CD4-positive, alpha-beta T cell (primary cell): ENCODE measurements at places on chromosomes 2 and 18.

GRCh38 chr2:21291426-21291825 lies 167.7 kb downstream of the TDRD15 start:
- DNase-seq: no peak

DNA sequence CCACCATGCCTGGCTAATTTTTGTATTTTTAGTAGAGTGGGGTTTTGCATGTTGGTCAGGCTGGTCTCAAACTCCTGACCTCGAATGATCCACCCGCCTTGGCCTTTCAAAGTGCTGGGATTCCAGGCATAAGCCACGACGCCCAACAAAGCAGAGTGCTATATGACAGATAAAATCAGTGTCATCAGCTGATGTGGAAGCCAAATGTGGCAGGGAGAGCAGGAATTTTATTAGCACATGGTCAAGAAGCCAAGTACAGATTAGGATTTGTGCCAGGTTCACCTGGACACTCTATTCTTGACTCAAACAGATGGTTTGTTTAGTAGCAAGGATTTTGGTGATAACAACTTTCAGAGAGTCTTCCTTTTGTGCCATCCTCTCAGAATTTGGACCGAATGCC lies 62.7 kb downstream of the LCLAT1 start:
- no peak for DNase-seq

DNA sequence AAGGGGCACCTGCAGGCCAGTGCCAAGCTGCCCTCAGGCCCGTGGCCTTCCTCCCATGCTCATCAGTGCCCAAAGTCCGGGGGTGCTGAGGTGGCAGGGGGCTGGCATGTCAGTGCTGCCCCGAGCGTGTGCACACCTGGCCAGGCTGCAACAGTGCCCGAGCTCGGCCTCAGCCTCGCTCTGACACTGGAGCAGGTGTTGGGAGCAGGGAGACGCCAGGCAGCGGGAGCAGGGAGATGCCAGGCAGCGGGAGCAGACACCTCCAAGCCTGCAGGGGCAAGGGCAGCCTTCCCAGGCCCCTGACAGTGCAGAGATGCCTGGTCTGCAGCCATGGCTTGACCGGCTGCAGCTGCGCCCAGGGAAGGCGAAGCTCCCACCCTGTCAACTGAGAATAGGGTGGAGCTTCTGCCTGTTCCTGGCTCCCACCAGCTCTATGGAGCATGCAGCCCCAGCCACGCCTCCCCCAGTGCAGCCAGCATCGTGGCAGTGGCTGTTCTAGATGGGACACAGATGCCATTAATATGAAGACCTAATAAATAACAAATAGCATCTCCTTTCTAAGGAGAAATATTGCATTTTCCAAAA lies 82.4 kb downstream of the DTNB start:
- no peak for DNase-seq

- DNase-seq: no peak
Measured at GRCh38 chr2:207807516-207807915, 37.8 kb upstream of the FZD5 start.

DNA sequence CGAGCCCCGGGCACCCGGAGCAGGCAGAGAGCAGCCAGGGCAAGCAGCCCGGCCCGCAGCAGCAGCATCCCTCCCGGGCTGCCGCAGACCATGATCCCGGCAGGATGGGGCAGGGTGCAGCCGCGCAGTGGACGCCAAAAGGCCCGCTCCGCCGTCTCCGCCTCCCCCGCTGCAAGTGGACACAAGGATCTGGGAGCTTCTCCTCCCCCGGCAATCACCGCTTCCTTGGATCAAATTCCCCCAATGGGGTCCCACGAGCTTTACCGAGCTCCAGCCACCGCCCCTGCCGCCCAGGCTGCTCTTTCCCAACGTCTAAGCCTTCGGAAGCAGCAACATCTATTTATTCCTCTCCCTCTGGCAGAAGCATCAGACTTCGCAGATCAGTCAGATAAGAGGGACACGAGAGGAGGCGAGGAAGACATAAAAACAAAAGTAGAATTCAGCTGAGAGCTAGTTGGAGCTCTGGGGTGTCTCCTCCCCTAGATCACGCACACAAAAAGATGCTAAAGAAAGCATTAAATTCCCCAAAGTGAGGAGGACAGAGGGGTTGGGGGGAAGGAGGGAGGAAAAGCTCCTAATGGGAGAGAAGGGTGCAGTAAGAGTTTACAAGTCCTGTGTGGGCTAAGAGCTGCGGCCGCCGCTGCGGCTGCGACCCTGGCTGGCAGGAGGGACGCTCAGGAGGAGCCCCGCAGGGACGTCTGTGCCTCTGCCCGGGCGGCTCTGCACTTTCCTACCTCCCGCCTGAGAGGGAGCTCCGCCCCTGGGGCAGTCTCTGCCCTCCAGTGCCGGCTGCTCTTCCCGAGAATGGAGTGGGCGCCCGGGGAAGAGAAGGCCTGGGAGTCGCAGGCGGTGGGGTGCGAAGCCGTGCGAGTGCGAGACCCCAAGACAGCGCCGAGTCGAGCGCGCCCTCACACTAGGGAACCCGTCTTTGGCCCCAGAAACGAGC lies at the start of gene FRZB:
Gene FRZB, minus strand, starts transcription at position 177 of the 946 bp plus-strand sequence. Its CDS starts 85 bp downstream, at position 92.
- DNase-seq: no peak

- no peak for DNase-seq
Measured at GRCh38 chr2:178630581-178630980, 150.3 kb downstream of the PLEKHA3 start.

- no peak for DNase-seq
Measured at GRCh38 chr2:169160926-169161481, 91.6 kb downstream of the DHRS9 start.

GRCh38 chr2:239768907-239769553 lies 256.1 kb downstream of the NDUFA10 start:
- DNase-seq: no peak

GRCh38 chr2:189338115-189338514 lies 103.2 kb upstream of the WDR75 start:
- no peak for DNase-seq

- no peak for DNase-seq
Measured at GRCh38 chr18:12839526-12840196, 44.4 kb downstream of the PTPN2 start.

DNA sequence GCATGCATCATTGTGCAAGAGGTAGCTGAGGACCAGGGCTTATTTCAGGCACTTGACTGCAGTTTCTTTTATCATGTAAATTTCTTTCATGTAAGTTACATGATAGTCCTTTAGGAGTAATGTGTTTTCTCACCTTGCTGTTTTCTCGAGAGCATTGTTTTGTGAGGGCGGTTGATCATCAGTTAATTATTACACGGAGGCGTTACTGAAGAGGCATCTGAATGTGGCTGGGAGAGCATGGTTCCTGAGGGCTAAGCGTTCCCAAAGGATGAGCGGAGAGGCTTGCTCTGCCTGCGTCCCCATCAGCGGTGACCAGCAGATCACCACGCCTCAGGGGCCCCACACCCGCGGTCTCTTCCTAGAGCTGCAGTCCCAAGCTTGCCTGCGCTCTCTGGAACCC lies 156.1 kb upstream of the NFATC1 start:
- no peak for DNase-seq

DNA sequence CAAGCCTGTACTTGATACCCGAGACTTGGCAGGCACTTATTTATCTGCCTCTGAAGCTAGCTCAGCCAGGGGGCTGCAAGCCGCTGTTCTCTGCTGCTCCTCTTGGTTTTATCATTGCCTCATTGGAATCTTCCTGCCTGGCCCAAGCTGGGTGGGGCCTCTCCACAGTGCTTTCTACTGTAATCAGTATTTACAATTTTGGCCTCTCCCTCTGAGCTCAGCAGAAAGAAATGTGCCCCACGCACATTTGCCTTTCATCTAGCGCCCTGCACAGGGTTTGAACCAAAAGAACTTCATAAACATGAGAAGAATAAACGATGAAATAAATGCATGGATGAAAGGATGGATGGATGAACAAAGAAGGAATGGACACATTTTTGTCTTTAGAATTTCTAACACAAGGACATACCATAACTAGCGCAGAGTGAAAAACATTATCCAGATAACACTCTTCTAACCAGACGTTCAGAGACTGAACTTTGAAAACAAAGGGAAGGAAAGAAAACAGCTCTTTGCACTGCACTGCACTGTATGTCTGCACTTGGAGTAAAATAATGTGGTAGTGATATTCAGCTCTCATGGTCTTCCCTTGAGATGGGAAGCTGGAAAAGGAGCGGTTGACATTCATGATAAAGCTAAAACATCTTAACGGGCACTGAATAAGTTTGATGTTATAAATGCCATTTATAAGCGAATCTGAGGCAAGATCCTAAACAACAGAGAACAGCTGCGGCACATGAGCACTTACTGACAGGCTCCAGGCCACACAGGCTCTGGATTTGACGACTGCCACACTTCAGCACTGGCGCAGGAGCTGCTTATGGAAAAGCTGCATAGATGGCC lies 86.8 kb upstream of the SP3 start:
- DNase-seq: no peak

DNA sequence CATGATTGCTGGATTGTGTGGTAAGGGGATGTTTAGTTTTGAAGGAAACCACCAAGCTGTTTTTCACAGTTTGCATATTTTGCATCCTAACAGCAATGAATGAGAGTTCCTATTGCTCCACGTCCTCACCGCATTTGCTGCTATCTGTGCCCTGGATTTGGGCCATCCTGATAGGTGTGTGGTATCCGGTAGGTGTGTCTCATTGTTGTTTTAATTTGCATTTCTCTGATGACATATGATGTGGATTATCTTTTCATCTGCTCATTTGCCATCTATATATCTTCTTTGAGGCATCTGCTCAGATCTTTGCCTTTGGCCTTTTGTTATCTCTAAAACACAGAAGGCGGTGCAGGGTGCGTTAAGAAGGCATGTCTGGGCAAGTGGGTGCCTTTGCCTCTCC lies 73.3 kb downstream of the LONRF2 start:
- no peak for DNase-seq

GRCh38 chr2:237238249-237238648 lies 152.6 kb downstream of the COPS8 start:
- DNase-seq: no peak

DNA sequence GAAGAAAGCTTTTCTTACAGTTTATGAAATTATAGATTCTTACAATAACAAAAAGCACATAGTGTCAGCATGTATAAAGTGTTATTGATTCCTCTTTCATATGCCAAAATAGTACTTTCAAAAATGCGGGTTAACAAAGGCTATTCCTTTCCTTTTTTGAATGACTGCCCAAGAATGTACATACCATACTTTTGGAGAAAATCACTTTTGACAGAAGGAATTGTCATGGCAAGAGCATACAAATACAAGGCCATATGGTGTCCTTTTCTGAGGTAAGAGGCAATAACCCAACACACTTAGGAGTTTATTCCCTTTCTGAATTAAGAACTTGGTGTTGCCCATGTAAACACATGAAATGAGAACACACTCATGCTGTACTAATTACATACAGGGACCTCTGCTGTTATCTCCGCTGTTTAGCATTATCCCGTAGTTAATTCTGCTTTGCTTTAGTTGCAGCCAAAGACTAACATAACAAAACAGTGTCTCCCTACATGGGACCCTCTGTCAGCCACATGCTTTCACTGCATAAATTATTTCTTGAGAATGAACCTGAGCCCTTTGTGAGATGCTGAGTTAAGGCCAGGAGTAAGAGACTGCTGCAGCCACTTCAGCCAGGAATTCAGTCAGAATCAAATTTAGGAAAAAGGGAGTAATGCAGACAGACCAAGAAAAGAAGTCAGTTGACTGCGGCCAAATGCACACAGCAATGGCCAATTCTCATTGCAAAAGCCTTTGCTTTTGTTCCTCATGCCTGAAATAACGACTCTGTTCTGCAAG lies 67.0 kb downstream of the CDH2 start:
- no peak for DNase-seq

- no peak for DNase-seq
Measured at GRCh38 chr2:182077448-182078142, 91.9 kb downstream of the PPP1R1C start.

- DNase-seq: no peak
Measured at GRCh38 chr2:237149425-237149824, 63.7 kb downstream of the COPS8 start.

DNA sequence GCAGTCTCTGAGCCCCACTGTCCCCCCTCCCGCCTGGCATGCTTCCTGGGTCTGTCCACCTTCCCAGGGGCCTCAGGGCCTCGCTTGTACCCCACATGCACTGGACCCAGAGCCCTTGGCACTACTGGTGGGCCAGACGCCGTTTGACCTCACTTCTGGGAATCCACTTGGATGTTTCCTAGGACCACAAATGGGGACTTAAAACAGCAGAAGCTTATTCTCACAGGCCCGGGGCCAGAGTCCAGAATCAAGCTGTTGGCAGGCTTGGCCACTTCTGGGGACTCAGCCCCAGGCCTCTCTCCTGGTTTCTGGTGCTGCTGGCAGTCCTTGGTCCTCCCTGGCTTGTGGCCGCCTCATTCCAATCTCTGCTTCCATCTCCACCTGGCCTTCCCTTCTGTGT lies 19.6 kb downstream of the ANO7 start:
- DNase-seq: no peak

- DNase-seq: no peak
Measured at GRCh38 chr2:54641988-54642387, 81.5 kb upstream of the EML6 start.

- DNase-seq: no peak
Measured at GRCh38 chr18:66874375-66874774, 270.5 kb upstream of the CDH19 start.

DNA sequence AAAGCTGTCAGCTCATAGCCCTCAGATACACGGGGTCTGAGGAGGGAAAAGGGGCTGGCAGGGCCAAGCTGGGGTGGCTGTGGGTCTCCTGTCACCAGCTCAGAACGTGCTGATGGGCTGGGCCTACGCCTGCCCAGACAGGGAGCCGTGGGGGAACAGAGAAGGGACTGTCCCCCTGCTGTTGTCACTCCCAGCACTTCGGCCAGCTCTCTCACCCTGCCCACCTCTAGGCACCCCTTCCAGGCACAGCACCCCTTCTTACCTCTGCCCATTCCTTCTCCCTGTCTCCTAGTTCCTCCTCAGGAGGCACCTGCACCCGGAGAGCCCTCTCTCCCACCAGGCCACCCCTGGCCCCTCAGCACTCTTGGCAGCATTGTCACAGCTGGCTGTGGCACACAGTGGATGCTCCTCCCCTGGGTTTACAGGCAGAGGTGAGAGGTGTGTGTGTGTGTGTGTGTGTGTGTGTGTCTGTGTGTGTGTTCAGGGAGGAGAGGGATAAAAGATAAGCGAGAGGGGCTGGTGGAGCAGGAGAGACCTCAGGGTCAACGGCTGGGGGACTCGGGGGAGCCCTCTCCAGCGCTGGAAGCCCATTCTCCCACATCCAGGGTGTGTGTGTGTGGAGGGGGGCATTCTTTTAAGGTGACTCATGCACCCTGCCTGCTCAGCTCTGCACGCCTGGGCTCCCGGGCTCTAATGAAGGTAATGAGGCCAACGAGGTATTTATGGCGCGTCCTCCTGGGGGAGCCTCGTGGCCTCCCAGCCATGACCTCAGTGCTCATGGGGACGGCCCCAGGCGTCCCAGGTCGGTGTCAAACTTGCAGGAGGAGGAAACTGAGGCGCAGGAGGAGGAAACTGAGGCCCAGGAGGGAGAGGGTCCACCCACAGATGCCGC lies 66.1 kb upstream of the SMAD7 start:
- DNase-seq: no peak

GRCh38 chr2:127049927-127050802 lies 56.8 kb downstream of the BIN1 start:
- peak; percentile 74 for DNase-seq

- DNase-seq: no peak
Measured at GRCh38 chr18:33720133-33720532, 142.1 kb downstream of the ASXL3 start.

GRCh38 chr2:85666016-85666415 lies 2.0 kb downstream of the SFTPB start:
- no peak for DNase-seq

- DNase-seq: no peak
Measured at GRCh38 chr2:25402477-25402876, 60.8 kb upstream of the DNMT3A start.

- DNase-seq: no peak
Measured at GRCh38 chr2:60976875-60977561, 40.5 kb upstream of the PEX13 start.
